ENCODE measurements at places on chromosomes 2 and 18. TPM values are rescaled to one million over a fixed set of nuclear protein-coding genes. Genes with fewer than 3 reads are reported as not detected.

The OTOS gene
- total RNA-seq, result not detected

The LONRF2 gene
- total RNA-seq, result 20.6 TPM

The TRIB2 gene
- 120 TPM for total RNA-seq

The TLX2 gene
- total RNA-seq, result not detected

The FBXO36 gene
- 3.7 TPM for total RNA-seq

The IL1RL1 gene
- 2.3 TPM for total RNA-seq

The DYNAP gene
- total RNA-seq, result not detected

GRCh38 chr18:8396254-8396653, 213.0 kb upstream of the RAB12 start:
- no peaks in the 10 kb centered on the region for H3K4me1 ChIP-seq
- no peaks in the 10 kb centered on the region for H3K36me3 ChIP-seq
- no peak for DNase-seq
- no peak overlapping the region for H3K27ac ChIP-seq
- H3K4me3 ChIP-seq, result no peak overlapping the region

DNA sequence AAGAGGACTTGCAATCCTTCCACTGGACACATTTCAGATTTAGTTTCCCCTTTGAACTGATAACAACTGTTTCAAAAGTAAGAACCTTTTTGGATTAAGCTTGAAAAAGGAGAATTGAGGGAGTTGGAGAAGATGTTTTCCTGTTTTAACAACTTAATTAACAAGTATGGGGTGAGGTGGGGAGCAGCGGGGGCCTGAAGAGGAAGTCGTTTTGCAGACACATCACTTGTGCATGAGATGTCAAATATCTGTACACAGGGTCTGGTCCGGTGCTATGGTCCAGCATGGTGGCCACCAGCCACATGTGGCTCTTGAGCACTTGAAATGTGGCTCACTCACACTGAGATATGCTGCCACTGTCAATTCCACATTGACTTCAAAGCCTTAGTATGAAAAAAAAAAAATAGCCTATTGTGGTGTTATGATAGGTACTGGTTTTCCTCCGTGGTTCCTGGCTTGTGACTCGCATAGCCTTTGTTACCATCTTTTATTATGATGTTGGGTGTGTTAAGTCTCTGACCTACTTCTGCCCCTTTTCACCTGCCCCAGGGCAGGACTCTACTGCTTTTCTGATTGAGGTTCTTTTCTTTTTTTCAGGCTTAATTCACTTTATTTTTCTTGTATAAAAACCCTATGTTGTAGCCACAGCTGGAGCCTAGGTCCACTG, 205.5 kb downstream of the BCL2 start:
- DNase-seq, result no peak
- no peak overlapping the region for H3K27ac ChIP-seq
- no peaks in the 10 kb centered on the region for H3K27me3 ChIP-seq
- H3K36me3 ChIP-seq, result no peaks in the 10 kb centered on the region
- peaks cover 2% of the 10 kb centered on the region for H3K4me1 ChIP-seq

GRCh38 chr18:61825386-61825785, 67.4 kb downstream of the RNF152 start:
- H3K27me3 ChIP-seq, result no peaks in the 10 kb centered on the region
- DNase-seq, result no peak
- no peak overlapping the region for H3K4me3 ChIP-seq
- no peaks in the 10 kb centered on the region for H3K36me3 ChIP-seq
- H3K4me1 ChIP-seq, result no peaks in the 10 kb centered on the region

- H3K4me1 ChIP-seq, result peaks cover 16% of the 10 kb centered on the region
- no peak overlapping the region for H3K4me3 ChIP-seq
- H3K27ac ChIP-seq, result peak overlapping the region; percentile 85
- H3K27me3 ChIP-seq, result no peaks in the 10 kb centered on the region
- H3K36me3 ChIP-seq, result no peaks in the 10 kb centered on the region
Observed at GRCh38 chr2:232501331-232501771, 13.7 kb upstream of the ECEL1 start.

DNA sequence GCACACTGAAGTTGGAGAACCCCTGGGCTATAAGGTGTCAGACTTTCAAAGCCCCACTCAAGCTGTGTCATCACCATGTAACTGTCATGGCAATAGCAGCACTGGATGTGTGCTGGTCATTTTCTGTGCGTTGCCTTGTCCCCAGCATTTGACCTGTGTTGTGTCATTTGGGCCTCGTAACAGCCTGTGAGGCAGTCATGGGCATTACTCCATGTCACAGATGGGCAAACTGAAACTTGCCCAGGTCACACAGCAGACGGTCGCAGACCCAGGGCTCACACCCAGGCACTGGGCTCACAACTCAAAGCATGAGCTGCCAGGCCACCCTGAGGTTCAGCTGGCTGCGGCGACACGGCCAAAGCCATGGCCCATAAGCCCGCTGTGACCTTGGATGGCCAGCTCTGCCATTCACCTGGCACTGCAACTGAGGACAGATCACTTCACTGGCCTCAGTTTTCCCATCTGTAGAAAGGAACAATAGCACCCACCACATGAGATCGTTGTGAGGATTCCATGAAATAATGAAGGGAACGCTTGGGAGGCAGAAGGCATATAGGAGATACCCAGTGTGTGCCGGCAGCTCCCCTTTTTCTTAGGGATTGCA, 36.7 kb downstream of the INHBB start:
- no peak overlapping the region for H3K27ac ChIP-seq
- no peak for DNase-seq
- H3K27me3 ChIP-seq, result no peaks in the 10 kb centered on the region
- H3K4me3 ChIP-seq, result no peak overlapping the region

GRCh38 chr18:55402731-55403405, 185.1 kb downstream of the TCF4 start:
- H3K27me3 ChIP-seq, result no peaks in the 10 kb centered on the region
- H3K4me1 ChIP-seq, result peaks cover 12% of the 10 kb centered on the region
- H3K27ac ChIP-seq, result peak overlapping the region; percentile 21

GRCh38 chr2:218036371-218036770, 32.7 kb upstream of the RUFY4 start:
- H3K36me3 ChIP-seq, result no peaks in the 10 kb centered on the region
- H3K27me3 ChIP-seq, result no peaks in the 10 kb centered on the region
- no peak for DNase-seq
- no peak overlapping the region for H3K27ac ChIP-seq
- no peaks in the 10 kb centered on the region for H3K4me1 ChIP-seq

DNA sequence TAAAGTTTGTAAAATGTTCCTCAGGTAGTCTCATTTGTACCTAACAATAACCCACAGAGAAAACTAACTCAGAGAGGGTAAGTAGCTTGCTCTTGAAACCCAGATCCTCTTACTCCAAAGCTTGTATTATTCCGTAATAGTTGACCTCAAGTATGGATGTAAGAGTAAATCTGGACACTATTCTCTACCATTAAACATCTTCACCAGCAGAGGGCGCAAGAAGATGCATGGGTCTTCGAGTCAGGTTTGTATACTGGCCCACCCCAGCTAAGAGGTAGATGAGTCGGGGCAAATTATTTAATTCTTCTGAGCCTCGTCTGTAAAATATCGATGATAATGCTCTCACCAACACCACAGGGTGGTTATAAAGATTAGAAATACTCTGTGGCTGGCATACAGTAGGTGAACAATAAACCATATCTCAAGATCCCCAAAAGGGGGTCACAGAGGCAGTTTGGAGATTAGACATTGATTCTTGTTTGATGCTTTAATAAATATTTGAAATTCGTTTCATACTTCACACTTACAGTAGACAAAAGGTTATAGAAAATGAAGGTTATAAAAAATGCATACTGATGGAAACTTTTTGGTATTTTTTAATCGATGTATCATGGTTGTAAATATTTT, 3.5 kb upstream of the CABLES1 start:
- H3K4me3 ChIP-seq, result no peak overlapping the region
- H3K27ac ChIP-seq, result no peak overlapping the region
- DNase-seq, result peak; percentile 58
- no peaks in the 10 kb centered on the region for H3K4me1 ChIP-seq
- no peaks in the 10 kb centered on the region for H3K27me3 ChIP-seq

GRCh38 chr18:52437161-52437560, 97.2 kb downstream of the DCC start:
- H3K4me1 ChIP-seq, result no peaks in the 10 kb centered on the region
- H3K27ac ChIP-seq, result no peak overlapping the region
- H3K27me3 ChIP-seq, result no peaks in the 10 kb centered on the region
- no peak overlapping the region for H3K4me3 ChIP-seq

- no peak overlapping the region for H3K27ac ChIP-seq
- no peaks in the 10 kb centered on the region for H3K4me1 ChIP-seq
- no peaks in the 10 kb centered on the region for H3K27me3 ChIP-seq
- no peak overlapping the region for H3K4me3 ChIP-seq
- DNase-seq, result no peak
- no peaks in the 10 kb centered on the region for H3K36me3 ChIP-seq
Observed at GRCh38 chr2:3972377-3972776, 269.0 kb downstream of the DCDC2C start.

- DNase-seq, result no peak
Observed at GRCh38 chr2:36662638-36663037, 33.9 kb upstream of the VIT start.

- no peak overlapping the region for H3K27ac ChIP-seq
- no peak overlapping the region for H3K4me3 ChIP-seq
- no peak for DNase-seq
- H3K36me3 ChIP-seq, result no peaks in the 10 kb centered on the region
- no peaks in the 10 kb centered on the region for H3K4me1 ChIP-seq
- H3K27me3 ChIP-seq, result no peaks in the 10 kb centered on the region
Observed at GRCh38 chr2:44645937-44646336, 284.2 kb downstream of the CAMKMT start.

DNA sequence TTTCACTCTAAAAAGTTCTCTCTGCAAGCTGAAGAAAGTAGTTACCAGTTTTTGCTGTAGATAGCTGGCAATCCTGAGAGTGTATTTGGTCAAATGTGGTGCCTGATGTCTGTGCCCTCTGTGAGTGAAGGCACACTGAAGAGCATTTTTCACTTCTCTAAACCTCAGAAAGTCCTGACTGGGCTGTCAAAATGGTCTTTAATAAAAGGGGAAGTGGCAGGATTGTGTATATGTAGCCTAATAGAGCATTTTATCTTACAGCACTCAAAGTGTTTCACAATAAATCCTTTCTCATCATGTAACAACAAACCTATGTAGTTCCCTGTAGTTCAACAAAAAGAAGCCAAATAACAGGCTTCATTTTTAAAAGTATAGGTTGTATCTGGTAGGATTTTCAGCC, 1552.3 kb upstream of the SLC39A10 start:
- no peak overlapping the region for H3K27ac ChIP-seq
- no peaks in the 10 kb centered on the region for H3K4me1 ChIP-seq
- no peak for DNase-seq
- no peaks in the 10 kb centered on the region for H3K27me3 ChIP-seq

DNA sequence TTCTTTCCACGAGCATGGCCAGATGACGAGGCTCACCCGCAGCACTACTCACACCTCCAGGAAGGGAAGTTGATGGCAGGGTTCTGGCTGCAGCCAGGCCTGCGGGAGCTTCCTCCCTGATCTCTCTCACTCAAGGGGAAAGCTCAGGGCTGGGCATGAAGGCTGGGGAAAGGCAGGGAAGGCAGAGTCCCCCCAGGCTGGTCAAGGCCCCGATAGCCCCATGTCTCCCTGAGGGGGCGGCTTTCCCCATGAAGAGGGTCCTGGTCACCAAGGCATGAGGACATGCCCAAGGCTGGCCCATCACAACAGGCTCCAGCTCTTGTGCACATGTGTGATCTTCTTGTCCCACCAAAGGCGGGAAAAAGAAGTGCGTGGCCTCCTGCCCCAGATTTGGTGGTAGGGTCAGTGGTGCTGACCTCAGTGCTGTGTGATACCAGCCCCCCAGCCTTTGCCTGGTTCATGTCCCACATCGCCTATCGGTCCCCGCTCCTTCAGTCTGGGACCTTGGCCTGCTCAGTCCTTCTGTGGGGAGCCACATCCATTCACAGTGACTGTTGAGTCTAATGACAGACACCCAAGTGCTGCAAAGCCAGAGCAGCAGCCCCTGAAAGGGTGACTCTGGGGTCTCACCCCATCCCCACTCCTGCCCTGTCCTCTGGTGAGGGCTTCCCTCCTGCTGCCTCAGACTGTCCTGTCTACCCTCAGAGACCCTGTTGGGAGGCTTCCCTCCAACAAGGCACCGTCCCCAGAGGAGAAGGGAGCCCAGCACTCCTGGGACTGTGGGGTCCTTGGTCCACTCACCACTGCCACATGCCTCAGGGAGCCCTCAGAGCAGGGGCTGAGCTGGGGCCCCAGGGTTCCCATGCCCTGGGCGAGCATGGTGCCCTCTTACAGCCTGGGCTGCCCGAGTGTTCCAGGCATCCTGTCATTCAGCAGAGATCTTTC, 49.8 kb upstream of the ALPP start:
- no peaks in the 10 kb centered on the region for H3K36me3 ChIP-seq
- no peak overlapping the region for H3K4me3 ChIP-seq
- no peak overlapping the region for H3K27ac ChIP-seq
- H3K4me1 ChIP-seq, result no peaks in the 10 kb centered on the region
- peak; percentile 27 for DNase-seq

- H3K36me3 ChIP-seq, result no peaks in the 10 kb centered on the region
- H3K4me3 ChIP-seq, result no peak overlapping the region
- no peaks in the 10 kb centered on the region for H3K4me1 ChIP-seq
- no peaks in the 10 kb centered on the region for H3K27me3 ChIP-seq
Observed at GRCh38 chr2:57550912-57551311, 495.7 kb upstream of the VRK2 start.

DNA sequence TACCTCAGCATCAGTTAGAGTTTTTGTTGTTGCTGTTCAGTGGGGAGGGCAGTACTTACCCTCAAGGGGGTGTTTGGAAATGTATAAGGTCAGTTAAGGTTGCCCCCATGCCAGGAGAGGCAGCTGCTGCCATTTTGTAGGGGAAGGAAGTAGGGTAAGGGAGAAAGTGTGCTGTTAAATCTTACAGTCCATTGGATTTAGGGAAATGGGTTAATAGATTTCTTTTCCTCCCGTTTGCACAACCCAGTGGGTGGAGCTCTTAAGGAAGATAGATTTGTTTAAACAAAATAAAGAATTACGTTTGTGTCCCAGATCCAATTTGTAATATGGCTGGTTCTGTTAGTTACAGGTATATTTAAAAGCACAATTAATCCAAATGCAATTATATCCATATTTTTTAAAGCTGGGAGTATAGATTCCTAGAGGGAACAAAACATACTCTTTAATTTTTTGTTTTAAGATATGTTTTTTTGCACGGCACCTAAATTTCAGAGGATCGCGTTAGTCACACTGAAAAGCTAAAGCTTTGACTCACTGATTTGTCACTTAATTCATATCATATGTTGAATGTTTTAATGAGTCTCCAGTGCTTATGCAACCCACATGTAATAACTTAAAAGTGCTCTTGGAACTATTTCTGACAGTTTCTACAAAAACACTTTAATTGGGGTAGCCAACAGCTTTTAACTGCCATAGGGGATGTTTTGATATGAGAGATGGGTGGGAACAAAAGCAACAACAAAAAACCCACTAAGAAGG, 9.0 kb upstream of the CWC22 start:
- DNase-seq, result no peak
- H3K4me3 ChIP-seq, result no peak overlapping the region
- no peaks in the 10 kb centered on the region for H3K27me3 ChIP-seq

DNA sequence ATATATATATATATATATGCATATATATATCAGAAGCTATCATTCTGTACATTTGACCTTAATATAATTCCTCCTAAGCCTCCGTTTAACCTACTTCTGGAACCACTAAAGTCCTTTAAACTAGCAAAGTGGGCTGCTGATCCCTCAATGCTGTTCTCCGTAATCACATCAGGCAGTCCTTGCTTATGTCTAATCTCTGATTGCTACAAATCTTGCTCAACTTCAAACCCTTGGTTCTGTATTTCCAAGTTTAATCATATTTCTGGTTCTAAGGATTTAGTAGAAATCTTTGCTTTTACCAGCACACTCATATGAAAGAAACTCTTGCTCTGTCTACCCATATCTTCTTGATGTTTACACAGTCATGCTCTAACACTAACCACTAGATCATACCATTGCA, 91.5 kb upstream of the GALNT13 start:
- H3K4me1 ChIP-seq, result no peaks in the 10 kb centered on the region
- H3K27ac ChIP-seq, result no peak overlapping the region
- H3K4me3 ChIP-seq, result no peak overlapping the region
- H3K27me3 ChIP-seq, result no peaks in the 10 kb centered on the region
- no peaks in the 10 kb centered on the region for H3K36me3 ChIP-seq
